Spleen (tissue), 13 donors: ENCODE measurements at places on chromosomes 5 and 9. TPM values are rescaled to one million over a fixed set of nuclear protein-coding genes. Genes with fewer than 3 reads are reported as not detected.

GRCh38 chr5:38107096-38107495 is 151.3 kb upstream of the EGFLAM start:
- no peak for DNase-seq

The MGAT1 gene
- total RNA-seq, result 227 TPM

DNA sequence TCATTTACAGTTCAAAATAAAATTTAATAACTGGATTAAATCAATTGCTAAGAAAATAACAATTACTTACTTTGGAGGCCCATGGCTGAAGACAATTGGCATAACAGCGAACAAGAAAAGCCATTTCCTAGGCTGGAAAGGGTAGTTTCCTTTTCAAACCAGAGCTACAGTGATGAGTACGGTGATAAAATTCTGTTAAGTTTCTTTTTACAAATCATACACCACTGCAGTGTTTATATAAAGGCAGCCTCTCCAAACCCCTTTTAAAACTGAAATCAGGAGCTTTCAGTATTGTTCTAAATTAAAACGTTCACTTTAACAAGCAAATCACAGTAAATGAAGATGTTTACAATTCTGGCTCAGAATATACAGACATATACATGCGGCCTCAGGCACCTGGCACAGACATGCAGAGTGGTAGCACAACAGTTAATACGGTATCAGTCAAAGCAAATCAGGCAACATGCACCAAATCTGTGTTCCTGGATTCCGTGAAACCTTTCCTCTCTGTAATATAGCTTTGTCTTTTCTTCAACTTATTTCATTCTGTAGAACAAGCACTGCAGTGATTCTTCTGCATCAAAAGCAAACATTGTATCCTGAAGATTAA is 102.9 kb downstream of the RAPGEF6 start:
- DNase-seq, result no peak

- DNase-seq, result no peak
These were observed 23.2 kb upstream of the JADE2 start for GRCh38 chr5:134502259-134502658.

DNA sequence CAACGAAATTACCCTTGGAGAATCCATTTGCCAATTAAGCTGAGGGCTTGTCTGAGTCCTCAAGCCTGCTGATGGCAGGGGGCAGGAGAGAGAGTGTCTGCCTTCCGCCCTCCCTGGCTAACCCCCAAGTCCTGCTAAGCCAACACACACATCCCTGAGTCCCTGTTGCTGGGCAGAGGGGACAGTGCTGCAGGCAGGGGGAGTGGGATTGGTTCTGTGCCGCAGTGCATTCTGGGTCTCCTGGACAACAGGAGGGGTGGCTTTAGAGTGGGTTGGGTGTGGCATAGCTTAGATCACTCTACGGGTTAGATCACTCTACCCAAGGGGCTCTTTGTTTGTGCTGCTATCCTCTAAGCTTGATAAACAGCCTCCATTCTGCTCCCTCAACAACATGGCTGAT is 427.7 kb downstream of the CDK5RAP2 start:
- no peak for DNase-seq

DNA sequence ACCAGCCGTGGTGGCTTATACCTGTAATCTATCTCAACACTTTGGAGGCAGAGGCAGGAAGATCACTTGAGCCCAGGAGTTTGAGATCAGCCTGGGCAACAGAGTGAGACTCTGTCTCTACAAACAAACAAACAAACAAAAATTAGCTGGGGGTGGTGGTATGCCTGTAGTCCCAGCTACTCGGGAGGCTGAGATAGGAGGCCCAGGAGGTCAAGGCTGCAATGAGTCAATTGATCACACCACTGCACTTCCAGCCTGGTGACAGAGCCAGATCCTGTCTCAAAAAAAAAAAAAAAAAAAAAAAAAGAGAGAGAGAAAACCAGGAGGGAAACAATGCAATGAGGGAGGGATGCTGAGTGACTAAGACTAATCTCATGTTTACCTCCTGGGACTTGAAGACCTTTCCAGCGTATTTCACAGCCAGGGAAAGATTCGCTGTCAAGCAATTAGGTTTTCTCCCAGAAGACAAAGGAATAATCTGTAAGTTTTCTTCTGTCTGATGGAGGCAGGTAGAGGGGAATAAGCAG is 51.1 kb upstream of the MIER3 start:
- no peak for DNase-seq
